ENCODE measurements at places on chromosomes 16 and 17. TPM values are rescaled to one million over a fixed set of nuclear protein-coding genes. Genes with fewer than 3 reads are reported as not detected.

DNA sequence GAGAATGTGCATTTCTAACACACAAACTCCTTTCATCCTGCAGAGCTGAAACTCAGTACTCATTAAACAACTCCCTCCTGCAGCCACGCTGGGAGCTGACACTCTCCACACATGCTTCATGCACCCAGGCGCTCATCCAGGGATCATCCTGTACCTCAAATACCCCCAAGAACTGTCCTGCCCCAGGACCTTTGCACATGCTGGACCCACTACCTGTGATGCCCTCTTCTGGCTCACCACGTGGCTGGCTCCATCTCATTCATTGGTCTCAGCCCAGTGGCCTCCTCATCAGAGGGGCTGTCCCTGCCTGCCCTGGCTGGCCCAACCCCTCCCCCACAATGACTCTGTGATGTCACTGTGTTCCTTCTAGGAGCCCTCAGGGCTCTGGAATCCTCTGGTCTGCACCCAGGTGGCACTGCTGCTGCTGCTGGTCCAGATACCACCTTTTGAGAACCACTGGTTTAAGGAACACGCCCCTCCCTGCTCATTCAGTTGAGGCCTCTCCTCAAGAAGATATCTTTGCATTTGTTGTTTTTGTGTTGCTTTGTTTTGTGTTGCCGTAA lies 160.9 kb upstream of the FOXF1 start:
- no peak for DNase-seq

DNA sequence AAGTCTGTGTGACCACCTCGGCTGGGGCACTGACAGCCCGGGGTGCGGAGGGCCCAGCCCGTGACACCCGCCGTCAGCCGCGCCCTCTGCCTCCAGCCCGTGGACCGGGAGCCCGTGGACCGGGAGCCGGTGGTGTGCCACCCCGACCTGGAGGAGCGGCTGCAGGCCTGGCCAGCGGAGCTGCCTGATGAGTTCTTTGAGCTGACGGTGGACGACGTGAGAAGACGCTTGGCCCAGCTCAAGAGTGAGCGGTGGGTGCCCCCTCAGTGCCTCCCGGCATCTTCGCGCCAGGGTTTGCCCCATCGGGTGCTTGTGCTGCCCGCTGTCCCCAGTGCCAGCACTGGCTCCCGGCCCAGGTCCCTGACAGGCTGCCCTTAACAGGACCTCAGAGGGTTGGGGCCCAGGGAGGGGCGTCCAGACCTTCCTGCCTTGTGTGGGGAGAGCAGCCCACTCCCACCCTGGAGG lies 13.7 kb downstream of the CENPX start:
- no peak for DNase-seq

DNA sequence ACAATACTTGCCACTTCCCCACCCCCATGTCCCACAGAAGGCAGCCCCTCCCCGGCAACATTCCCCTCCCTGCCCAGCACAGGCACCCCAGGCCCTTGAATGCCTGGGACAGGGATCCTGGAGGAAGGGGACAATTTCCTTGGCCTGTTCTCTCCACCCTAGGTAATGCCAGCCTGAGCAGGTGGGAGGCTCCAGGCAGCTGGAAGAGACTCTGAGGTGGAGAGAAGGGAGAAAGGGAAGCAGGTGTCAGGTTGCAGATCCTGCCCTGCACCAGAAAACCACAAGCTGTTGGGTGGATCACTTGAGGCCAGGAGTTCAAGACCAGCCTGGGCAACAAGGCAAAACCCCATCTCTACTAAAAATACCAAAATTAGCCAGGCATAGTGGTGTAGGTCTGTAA lies 8.9 kb downstream of the MPP2 start:
- DNase-seq = no peak

SLC7A5 gene
- 1,822 TPM for total RNA-seq

HSF5 gene
- total RNA-seq = 0.17 TPM

GRCh38 chr16:82192665-82193064 lies 22.6 kb upstream of the MPHOSPH6 start:
- peak; percentile 82 for DNase-seq

- DNase-seq = no peak
Observed at GRCh38 chr17:74736513-74737298, at the start of gene RAB37. TSS of gene RAB37 (plus strand) at chr17:74737256. CDS start at chr17:74737273, 17 bp downstream.

KRTAP16-1 gene
- not detected for total RNA-seq

OR3A3 gene
- total RNA-seq = not detected

DNA sequence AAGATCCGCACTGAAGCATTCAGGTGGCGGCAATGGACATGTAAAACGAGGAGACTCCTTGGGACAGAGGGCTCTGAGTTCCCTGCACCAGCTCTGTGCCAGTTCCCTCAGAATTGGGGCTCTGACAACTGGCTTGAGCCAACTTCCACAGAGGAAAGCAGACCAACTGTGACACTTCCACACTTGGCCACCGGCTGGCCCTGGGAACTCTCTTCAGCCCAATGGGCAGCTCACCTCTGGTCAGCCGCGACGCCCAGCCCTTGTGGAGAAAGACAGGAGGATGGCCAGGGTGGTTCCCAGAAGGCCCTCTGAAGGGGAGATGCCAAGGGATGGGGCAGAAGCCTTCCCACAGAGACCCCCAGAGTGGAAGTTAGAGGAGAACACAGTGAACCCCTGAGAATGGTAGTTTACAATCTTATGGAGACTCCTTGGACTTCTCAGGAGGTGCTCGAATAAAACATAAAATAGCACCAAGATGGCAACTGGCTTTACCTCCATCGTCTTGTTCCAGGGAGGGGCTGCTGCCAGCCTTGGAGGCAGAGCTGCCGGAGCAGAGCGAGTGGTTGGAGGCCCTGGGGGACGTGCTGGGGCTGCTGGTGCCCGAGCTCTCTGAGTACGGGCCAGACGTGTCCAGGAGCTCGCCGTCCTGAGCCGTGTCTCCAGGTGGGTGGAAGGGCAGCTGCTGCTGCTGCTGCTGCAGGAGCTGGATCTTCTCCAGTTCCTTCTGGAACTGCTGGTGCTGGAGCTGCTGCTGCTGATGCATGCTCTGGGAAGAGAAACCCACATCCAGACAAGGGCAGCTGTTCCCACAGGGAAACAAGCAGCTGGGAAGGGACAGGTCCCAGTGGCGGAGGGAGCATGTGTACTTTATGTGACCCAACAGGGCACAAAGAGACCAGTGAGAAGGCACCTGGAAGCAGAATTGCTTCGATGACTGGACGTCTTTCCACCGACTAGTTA lies 35.0 kb upstream of the ICAM2 start:
- no peak for DNase-seq

- peak; percentile 85 for DNase-seq
Observed at GRCh38 chr17:40490289-40490853, 11.1 kb downstream of the TNS4 start.

DNA sequence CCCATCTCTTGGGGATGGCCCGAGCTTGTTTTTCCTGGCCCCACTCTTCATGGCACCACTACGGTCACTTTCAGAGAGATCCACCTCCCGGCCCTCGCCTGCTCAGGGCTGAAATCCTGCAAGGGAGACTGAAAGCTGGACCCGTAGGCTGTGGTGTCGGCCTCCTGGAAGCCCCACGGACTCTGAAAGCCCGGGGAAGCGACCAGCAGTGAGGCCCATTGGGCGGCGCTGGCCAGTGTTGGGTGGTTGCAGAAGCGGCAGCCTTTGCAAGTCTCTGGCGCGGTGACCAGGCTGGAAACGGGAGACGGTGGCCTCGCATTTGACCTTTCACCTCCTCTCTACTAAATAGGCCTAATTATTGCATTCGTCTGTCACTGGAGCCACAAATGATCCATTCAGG lies 186.0 kb upstream of the FOXF1 start:
- no peak for DNase-seq

DNA sequence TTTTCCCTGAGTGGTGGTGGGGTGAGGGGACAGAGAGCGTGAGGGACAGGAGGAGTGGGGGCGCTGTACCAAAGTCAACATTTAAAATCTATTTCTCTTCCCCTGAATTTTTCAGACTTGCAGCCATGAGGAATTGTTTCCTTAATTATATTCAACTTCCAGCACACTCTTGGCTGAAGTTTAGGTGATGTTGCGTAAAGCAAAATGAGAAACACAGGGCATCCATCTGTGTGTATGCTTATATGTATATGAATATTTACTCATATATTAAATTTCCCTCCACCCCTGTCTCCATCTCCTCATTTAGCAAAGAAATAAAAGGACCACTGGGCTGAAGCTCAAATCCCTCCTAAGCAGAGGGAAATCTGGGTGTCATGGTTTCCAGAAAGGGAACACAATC lies 218.1 kb downstream of the XYLT1 start:
- no peak for DNase-seq

DNA sequence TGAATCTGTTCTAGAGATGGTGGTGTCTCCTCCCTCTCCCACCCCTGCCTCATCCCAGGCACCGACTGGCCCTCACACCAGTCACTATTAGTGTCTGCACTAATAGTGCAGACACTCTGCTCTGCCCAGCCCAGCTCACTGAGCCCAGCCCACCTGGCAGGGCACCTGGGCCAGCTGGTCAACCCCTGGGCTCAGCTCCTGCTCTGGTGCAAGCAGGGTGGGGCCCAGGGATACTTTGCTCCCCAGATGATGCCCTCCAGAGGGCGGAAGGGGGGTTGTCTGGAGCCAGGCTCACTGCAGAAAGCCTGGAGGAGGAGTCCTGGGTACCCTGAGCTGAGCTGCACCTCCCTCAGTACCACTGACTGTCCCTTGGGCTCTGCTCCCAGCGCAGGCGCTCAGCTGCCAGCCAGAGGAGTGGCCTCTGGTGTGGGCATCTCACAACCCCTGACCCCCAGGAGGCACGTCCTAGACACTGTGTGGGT lies 14.5 kb downstream of the RAB11FIP4 start:
- DNase-seq = no peak

EFCAB5 gene
- 0.33 TPM for total RNA-seq

GRCh38 chr17:46836500-46836899 lies 14.9 kb upstream of the WNT9B start:
- no peak for DNase-seq

DNA sequence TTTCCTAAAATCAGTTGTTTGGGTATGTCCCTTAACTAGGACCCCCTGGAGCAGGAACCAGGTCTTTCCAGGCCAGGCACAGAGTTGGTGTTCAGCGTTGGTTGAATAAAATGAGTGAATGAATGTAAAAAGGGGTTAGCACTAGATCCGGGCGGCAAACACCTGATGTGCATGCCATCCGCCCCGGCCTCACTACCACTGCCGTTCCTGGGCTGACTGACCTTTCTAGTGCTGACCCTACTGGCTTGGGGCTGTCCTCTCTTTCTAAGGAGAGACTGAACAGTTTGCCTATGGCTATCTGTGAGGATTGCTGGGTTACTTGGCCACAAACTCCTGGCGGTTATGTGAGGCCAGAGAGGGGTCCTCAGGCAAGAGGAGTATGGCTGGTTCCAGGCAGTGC lies 10.1 kb upstream of the PHF12 start:
- DNase-seq = no peak

- DNase-seq = peak; percentile 7
Observed at GRCh38 chr17:2292100-2292499, 11.5 kb downstream of the SMG6 start.

DNA sequence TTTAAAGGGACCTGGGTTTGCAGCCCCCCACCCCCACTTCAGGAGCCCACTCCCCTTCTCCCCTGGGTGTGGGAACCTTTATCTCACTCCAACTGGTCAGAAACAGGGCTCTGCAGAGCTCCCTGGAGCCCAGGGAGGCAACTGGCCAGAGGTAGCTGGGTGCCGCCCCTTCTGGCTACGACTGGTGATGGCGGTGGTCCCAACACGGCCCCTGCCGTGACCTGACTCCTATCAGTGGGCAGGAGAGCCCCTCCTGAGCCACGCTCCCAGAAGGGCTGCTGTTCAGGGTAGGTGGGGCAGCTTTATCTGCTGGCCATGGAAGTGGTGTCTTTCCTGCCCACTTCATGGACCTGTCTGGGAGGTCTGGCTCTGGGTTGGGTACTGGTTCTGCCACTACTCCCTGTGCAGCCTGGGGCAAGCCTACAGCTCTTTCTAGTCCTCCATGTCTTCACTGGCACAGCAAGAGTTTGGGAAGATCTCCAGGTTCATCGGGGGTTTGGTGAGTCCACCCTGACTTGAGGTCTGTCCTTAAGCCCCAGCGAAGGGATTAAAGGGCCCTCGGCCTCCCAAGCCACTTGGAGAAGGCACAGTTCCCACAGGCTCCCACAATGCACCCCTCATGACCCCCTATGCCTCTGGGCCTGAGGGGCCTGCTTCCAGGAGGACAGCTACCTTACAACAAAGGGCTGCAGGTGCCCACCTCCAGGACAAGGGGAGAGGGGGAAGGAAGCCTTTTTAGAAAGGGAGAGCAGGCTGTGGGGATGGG lies 5.5 kb upstream of the SREBF1 start:
- no peak for DNase-seq

DNA sequence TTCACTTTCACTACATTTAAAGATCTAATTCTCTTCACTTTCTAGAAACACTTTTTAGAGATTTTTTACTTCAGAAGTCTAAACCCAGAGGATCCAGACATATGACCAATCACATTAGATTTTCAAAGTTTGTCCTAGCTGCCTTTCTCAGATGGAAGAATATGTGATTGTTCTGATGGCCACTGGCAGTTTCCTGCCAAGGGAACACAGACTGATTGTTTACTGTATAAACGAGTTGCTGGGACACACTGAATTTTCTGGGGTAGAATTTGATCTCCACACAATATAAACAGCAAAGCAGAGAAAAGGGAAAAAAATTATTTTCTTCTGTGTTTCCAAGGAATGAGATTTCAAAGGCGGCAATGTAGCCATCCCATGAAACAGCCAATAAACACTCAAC lies 480.0 kb downstream of the TOX3 start:
- DNase-seq = no peak

- DNase-seq = no peak
Observed at GRCh38 chr16:27595475-27595874, 45.5 kb downstream of the KATNIP start.

- no peak for DNase-seq
Observed at GRCh38 chr17:43212641-43213490, 1.2 kb downstream of the TMEM106A start.

DNA sequence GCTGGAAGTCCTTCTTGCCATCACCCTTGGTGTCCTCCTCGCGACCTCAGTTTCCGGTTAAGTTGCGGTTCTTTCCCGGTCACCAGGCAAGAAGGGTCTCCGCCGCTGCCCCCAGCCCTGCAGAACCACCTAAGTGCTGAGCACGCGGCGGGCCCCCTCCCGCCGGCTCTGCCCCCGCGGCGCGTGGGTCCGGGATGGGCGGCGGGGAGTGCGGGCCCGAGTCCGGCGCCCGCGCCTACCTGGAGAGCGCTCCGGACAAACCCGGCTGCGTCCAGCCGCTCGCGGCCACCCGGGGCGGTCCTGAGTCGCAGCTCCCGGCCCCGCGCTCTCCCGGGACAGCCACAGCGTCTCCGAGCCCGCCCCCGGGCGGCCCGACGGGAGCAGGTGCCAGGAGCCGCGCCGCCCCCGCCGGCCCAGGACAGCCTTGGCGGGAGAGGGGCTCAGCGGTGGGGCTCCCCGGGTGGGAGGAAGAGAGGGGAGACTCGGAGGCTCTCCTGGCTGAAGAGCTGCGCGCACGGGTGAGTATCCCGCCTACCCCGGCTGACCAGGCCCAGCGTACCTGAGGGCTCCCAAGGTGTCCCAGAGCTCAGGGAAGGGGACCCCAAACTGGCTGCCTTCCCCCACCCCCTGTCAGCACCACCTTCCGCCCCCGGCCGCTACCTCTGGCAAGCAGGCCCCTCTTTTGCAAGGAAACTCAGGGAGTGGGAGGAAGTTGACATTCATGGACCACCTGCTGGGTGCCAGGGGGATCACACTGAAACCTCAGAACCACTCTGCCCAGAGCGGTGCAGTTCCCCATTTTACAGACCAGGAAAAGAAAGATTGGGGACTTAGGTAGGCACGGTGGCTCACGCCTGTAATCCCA lies 22.2 kb upstream of the C17orf113 start:
- DNase-seq = no peak

Measured in mammary epithelial cell (primary cell).